ENCODE measurements at places on chromosomes 12 and 14.

DNA sequence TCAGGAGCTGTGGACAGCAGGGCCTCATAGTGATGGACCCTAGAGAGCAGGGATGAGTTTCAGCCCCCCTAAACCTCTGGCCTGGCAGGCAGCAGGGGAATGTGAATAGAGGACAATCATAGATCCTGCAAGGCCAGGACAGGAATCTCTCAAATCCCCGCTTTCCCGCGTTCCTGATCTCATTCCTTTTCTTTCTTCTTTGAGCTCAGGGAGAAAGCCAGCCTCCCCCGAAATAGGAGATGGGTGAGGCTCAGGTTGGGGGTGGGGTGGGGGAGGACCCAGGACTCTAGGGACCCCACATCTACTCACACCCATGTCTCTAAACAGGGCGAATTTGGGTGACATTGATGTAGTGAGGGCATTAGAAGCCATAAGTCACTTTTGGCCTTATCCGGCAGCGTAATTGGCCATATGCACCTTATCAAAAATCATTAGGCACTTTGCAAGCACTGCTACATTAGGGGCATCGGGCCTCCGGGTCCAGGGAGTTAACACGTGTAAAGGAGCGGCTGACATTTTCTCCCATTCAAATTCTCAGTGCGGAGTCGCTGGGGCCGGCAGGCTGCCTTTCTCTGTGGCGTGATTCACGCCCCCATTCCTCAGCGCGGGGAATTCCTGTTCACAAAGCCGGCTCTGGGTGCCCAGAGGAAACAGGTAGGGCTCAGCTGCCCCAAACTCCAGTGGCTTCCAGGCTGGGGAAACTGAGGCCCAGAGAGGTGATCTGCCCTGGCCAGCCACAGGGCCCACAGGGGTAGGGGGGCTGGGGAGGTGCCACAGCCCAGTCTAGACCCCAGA lies 1.5 kb downstream of the LHX5 start:
- DNase-seq, result no peak

GRCh38 chr12:130126023-130126432 lies 36.2 kb upstream of the FZD10 start:
- no peak for DNase-seq

- no peak for DNase-seq
Measured at GRCh38 chr14:77714926-77715325, 7.0 kb downstream of the SLIRP start.

GRCh38 chr12:52865090-52865944 lies 16.5 kb upstream of the KRT78 start:
- DNase-seq, result no peak

DNA sequence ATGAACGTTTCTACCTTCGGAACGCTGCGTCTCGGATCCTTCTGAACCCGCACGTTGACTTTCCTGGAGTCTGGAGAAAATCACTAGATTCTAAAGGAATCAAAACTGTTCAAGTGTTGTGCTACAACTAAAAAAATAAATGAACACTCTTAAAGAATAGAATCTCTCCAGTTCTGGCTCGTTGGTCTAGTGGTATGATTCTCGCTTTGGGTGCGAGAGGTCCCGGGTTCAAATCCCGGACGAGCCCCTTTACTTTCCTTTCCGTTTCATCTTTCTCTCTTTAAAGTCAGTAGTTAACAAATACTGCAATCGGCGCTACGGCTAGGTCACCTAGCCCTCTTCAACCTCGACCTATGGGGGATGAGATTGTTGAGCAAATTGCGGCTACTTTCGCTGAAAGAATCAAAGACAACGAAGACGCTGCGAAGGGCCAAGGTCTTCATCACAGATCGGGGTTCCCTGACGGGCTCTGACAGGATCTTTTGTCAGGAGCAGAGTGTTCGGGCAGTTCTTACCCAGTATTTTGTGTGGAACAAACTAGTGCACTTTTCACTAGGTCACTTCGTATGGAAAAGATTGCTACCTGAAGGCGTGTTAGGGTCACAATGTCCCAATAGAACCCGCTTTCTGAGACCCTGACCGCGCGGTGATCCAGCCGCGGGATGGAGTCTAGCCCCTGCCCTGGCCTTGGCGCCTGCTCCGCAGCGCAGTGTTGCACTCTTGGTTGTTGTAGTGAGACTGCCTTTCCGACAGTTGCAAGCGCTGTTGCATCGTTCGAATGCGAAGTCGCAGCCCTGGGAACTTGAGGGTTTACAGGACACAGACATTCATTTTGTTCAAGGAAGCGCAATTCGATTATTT lies 8.4 kb downstream of the OR6S1 start:
- no peak for DNase-seq

- DNase-seq, result no peak
Measured at GRCh38 chr12:41271489-41271888, 83.4 kb downstream of the PDZRN4 start.

- no peak for DNase-seq
Measured at GRCh38 chr14:90503582-90503981, 106.8 kb downstream of the CALM1 start.

- DNase-seq, result no peak
Measured at GRCh38 chr12:104152685-104153241, 14.8 kb upstream of the NFYB start.

All from activated T-helper 1 cell treated with anti-CD3 and anti-CD28 coated beads, Interleukin-2, amount 50 U/mL, for 16 hours (primary cell).